ENCODE measurements at places on chromosomes 12 and 14.

DNA sequence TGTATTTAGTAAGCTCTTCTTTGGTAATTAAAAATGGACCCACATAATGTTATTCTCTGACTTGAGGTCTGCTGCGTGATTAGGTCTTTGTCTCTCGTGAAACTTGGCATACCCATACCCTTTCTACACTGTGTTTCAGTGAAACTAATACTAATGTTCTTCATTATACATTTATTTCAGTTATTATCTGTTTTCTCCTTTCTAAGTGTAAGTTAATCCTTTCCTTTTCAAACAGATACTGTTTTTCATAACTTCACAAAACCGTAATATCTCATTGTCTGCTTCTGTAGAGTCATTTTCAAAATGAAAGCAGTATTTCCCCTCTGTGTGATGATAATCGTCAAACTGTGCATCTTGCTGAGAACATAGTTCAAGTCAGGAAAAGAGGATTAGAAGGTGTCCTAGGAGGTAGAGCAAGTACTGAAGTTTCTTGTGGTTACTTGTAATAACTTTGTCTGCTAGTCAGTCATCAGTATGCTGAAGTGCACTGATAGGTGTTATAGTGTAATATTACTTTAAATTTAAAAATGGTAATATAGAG, 15.9 kb downstream of the PYROXD1 start:
- DNase-seq: no peak

DNA sequence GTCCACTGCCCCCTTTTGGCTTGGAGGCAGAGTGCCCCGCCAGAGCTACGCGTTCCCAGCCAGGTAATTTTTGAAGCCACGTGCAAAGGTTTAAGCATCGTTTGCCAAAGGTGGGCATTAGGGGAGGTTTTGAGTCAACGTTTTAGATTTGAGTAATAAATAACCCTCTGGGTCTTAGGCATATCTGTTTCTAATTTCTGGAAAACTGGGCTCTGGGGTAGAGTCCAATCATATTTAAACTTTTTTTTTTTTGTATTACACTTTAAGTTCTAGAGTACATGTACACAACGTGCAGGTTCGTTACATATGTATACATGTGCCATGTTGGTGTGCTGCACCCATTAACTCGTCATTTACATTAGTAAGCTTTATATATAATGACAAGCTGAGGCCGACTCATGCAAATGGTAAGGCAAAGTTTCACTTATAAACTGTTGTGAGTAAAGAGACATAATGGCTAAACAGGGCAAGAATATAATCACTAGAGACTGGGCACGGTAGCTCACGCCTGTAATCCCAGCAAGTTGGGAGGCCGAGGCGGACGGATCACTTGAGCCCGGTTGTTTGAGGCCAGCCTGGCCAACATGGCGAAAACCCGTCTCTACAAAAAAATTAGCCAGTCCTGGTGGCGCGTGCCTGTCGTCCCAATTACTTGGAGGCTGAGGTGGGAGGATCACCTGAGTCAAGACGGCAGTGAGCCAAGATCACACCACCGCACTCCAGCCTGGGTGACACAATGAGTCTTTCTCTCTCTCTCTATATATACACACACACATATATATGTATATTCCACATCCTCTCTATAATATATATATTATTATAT, 491 bp upstream of the NR2C1 start:
- no peak for DNase-seq

- no peak for DNase-seq
Observed at GRCh38 chr12:122856999-122857671, 21.9 kb downstream of the HIP1R start.

DNA sequence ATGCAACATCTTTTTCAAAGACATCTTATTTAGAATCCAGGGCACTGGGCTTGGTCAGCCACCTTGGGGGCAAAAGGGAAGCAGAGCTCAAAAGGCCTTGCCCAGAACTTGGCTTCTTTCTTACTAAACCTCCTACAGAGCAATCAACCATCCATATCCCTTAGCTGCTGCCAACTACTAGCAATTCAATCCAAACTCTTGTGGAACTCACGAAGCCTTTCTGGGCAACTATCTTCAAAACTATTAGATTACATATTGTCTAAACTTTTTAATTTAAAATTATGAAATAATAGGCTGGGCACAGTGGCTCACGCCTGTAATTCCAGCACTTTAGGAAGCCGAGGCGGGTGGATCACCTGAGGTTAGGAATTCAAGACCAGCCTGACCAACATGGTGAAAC, 95.5 kb downstream of the PAWR start:
- no peak for DNase-seq

DNA sequence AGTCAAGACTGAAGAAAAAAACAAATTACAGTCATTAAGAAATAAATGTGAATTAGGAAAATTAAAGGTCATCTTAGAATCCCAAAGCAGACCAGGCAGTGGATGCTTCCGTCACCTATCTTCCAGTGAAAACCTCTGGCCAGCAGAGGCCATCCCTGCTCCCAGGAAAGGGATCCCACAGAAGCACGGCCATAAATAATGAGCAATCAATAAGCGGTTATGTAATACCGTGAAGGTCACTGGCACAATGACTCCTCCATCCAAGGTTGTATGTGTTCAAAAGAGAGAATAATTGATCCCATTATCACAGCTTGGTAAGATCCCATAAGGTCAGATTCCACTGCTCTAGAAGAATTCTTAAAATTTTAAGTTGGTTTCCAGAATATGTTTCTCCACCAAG, 85.7 kb downstream of the PPP2R5E start:
- no peak for DNase-seq

DNA sequence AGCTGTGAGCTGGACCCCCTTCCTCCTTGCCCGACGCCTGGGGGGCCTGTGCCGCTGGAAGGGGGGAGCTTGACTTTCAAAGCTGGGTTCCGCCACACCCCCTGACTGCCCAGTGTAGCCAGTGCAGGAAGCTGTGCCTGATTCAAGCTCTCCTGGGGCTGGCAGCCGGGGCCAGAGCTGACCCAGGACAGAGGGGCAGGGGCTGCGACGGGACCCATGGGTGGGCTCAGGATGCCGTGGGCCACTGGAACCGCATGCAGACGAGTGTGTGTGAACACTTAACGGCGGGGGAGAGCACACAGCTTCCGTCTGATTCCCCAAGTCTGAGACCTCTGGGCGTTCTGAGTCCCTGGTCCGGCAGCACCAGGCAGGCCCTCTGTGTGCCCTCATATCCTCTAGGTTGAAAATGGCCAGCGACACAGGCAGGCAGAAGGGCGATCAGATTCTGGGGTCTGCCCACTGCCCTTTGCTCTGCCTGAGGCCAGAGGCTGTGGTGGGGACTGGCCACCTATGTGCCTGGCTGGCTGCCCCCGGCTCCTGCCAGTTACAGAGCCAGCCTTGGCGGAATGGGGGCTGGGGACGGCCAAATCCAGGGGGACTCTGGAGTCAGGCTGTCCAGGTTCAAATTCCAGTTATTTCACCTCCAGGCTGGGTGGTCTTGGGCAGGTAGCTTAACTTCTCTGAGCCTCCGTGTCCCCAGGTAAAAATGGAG, 54.0 kb downstream of the CYP46A1 start:
- no peak for DNase-seq

DNA sequence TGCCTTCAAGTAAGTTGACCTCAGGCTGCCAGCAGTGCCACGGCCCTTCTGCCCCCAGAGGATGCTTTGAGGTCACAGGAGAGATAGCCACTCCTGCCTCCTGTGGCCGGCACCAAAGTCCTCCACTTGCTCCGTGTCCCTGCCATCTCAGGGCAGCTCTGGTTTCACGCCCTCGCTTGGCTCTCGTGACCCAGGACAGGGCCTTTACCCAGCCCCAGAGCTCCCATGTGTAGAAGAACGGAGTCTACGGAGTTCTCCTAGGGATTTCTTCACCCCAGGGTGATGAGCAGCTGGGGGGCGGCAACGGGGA, 178.1 kb downstream of the ADGRD1 start:
- no peak for DNase-seq

DNA sequence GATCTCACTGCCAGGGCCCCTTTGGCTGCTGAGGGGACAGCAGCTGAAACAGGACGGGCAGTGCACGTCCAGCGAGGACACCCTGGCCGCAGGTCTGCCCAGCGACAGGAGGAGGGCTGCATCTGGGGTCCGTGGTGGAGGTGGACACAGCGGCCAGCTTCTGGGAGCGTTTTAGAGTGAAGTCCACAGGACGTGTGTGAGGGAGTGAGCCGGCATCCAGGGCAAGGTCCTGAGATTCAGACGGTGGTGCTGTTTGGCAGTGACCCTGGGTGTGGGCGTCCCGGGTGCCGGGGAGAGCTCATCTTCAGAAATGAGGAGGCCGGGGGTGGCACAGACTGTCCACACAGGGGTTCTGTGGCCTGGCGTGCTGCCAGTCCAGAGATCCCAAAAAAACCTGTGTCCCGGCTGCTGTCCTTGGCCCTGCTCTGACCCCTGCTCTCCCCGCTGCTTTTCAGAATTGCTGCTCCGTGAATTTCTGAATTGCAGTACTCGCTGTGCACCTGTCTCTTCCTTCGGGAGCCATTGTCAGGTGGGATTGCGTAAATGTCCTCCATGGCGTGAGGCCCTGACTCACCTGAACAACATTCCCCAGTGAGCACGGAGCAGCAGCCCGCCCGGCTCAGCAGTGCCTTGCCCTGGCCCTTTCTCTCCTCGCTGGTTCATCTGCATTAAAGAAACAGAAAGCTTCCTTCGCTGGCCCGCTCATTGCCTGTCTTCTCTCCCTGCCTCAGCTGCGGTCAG, 183.5 kb upstream of the C14orf180 start:
- DNase-seq: no peak

DNA sequence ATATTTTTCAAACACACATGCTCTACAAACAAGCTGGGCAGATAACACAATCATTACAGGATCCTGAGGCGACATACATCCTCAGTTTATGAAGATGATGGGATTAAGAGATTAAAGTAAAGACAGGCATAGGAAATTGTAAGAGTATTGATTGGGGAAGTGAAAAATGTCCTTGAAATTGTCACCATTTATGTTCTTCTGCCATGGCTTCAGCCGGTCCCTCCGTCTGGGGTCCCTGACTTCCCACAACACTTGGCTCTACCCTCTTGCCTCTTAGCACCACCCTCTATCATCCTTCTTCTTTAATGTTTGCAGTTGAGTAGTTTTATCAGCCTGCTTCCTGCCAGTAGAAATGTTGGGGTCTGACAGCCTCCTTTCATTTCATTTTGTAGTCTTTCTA, 244.4 kb downstream of the DAD1 start:
- no peak for DNase-seq

DNA sequence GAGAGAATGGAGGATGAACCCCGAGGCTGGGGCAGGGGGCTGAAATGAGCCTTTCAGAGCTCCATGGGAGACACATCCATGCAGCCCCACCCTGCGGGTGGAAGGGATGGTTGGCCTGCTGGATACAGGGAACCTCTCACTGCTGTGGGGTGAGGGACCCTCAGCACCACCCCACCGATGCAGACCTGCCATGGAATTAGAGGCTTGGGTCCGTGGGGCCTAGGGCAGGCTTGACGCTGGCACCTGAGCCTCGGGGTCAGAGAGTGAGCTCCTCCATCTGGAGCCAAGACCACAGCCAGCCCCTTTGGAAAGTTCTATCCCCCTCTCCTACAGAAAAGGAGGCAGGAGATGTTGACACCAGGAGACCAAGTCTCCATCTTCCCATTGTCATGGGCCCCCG, 7.4 kb upstream of the KRT74 start:
- no peak for DNase-seq

DNA sequence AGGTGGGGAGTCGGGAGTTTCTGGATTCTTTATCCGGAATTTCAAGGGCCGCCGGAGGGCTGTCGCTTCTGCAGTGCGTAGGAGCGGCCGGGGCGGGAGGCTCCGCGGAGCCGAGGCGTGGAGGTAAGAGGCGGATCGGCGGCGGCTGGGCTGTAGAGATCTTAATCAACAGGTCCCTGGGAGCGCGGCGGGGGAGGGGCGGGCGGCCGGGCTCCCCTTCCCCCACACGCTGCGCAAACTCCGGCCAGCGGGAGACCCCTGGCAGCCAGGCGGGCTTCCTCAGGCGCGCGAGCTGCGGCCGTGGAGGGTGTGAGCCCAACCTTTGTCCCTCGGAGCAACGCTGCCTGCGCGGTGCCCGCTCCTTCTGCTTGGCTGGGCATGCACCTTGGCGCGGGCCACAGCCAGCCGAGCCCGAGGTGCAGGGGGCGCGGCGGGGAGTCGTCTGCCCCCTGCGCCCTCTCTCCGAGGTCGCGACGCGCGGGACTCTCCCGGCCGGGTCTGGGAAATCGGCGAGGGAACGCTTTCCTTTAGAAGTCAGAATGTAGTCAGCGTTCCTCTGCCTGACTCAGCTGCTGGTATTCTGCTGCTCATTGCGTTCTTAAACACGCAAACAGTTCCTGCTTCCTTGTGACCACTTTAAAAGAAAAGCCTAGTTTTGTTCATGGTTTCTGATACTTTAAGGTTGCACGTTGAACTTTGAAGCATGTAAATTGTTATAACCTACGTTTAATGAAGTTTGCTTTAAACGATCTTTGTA, at the start of gene PALS1:
TSS of gene PALS1 (plus strand) at position 25 of the 757 bp plus-strand sequence. CDS start 37,736 bp downstream, outside the sequence.
- DNase-seq: no peak

- DNase-seq: peak; percentile 75
Observed at GRCh38 chr14:74955229-74956026, at the start of gene PGF. TSS of gene PGF (minus strand) at chr14:74955597. CDS start at chr14:74955242, 355 bp downstream.

GRCh38 chr14:54447231-54447692, 6.1 kb upstream of the CNIH1 start:
- DNase-seq: no peak

DNA sequence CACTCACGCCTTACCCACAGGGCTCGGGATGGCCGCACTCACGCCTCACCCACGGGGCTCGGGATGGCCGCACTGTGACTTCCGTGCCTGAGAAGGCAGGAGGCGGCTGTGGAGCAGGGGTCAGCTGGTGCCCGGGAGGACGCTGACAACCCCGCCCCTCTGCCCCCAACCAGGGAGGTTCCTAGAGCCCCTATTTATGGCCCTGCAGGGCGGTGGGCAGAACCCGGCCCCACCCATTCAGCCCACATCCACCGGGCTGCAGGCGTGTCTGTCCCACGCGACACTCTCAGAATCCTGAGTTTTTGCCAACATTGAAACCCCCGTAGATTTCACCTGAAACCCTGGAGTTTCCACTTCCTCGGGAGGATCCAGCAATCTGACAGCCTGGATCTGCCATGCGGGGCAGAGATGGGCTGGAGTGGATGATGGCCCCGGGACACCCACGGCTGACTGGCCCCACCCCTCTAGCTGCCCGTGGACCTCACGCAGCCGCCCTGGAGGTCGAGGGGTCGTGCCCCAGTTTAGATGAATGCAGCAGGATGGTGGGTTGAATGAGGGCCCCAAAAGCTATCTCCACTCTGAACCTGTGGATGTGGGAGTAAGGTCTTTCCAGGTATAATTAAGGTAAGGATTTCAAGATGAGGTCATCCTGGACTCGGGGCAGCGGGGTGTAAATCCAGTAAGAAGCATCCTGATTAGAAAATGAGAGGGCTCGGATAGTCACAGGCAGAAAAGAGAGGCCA, 20.4 kb downstream of the GALNT9 start:
- no peak for DNase-seq

DNA sequence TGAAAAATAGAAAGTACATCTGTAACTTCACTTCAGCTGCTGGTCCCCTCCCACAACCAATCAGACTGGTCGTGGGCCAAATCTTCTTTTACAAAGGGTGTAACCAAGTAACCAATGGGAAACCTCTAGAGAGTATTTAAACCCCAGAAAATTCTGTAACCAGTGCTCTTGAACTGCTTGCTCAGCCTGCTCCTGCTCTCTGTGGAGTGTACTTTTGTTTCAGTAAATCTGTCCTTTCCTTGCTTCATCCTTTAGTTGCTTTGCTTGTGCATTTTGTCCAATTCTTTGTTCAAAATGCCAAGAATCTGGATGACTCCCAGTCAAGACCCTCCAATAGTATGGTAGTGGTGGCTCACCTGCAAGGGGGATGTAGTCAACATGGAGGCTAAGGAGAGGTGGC, 489.1 kb downstream of the FUT8 start:
- DNase-seq: no peak

GRCh38 chr14:87992718-87993628, at the start of gene GALC:
TSS of gene GALC (minus strand) at chr14:87993182. CDS start at chr14:87993164, 18 bp downstream.
- peak; percentile 95 for DNase-seq

Data from femur (tissue), 1 donor.